ENCODE measurements at places on chromosomes 12 and 14.
A peak's percentile ranks its signal among the peaks of the same experiment; 100 is the strongest.

DNA sequence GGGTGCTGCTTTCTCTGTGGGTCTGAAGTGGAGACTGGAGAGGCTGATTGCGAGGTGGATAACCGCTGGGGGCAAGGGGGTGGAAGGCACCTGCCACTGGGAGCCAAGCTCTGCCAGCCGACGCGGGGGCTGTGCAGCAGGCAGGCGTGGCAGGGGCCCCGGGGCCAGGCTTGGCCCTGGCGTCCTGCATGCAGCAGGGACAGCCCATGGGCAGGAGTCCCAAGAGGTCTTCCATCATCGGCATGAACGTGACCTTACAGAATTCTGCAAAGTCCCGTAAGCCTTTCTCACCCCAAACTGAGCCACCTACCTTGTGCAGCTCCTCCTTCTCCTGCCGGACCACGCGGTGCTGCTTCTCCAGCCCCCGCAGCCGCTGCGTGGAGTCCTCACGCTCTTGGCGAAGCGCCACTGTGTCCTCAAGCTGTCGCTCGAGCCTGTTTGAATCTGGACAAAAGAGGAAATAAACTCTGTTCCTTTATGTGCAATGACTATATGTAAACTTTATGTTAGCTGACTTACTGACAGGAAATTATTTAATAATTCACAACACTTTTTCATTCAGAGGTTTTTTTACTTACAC lies 51.3 kb downstream of the AMN start:
- peak; percentile 43 for DNase-seq

DNA sequence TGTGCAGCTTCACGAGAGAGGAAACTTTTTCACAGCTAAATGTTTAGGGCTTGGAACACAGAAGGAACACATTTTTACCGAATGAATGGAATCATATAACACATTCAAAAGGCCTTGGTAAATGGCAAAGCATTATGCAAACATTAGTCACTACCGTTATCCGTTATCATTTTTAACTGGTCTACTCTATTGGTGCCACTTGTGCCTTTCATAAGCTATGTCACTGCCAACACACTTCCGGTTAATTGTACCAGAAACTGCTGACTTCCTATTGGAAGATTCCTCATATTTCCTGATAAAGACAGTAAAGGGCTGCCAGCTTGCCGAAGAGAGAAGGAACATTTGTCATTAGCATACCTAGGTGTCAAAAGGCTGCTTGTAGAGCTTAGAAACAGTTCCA lies 169.2 kb downstream of the APAF1 start:
- DNase-seq = no peak

- DNase-seq = peak; percentile 36
These were observed 29.1 kb downstream of the SH2B3 start for GRCh38 chr12:111434680-111435338.

GRCh38 chr12:87302126-87302745 lies 727.0 kb downstream of the C12orf50 start:
- no peak for DNase-seq

- DNase-seq = peak; percentile 82
These were observed 119.0 kb upstream of the RASSF8 start for GRCh38 chr12:25839470-25839869.

DNA sequence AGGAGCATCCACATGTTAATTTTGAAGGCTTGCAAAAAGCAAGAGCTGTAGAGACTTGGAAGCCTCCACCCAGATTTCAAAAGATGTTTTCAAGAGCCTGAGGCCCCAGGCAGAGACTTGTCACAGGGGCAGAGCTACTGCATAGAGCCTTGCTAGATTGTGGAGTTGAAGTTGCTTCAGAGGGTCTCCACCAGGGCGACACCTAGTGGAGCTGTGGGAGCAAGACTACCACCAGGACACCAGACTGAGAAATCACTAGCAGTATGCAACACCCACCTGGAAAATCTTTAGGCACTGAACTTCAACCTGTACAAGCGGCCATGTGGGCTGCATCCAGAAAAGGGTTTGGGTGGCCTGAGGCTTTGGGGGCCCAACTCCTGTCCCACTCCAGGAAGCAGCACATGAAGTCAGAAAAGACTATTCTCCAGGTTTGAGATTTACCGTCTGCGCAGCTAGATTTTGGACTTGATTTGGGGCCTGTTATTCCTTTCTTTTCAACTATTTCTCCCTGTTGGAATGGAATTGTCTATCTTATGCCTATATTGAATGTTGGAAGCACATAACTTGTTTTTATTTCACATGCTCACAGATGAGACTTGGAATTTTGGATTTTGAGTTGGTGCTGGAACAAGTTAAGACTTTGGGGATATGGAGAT lies 508.6 kb downstream of the FLRT2 start:
- peak; percentile 39 for DNase-seq

Measured in inflammatory macrophage treated with lipopolysaccharide for 4 hours (primary cell).